ACHN (cell line): ENCODE measurements at places on chromosomes 2 and 18.

- no peak for DNase-seq
Observed at GRCh38 chr2:165692906-165693305, 101.1 kb downstream of the GALNT3 start.

DNA sequence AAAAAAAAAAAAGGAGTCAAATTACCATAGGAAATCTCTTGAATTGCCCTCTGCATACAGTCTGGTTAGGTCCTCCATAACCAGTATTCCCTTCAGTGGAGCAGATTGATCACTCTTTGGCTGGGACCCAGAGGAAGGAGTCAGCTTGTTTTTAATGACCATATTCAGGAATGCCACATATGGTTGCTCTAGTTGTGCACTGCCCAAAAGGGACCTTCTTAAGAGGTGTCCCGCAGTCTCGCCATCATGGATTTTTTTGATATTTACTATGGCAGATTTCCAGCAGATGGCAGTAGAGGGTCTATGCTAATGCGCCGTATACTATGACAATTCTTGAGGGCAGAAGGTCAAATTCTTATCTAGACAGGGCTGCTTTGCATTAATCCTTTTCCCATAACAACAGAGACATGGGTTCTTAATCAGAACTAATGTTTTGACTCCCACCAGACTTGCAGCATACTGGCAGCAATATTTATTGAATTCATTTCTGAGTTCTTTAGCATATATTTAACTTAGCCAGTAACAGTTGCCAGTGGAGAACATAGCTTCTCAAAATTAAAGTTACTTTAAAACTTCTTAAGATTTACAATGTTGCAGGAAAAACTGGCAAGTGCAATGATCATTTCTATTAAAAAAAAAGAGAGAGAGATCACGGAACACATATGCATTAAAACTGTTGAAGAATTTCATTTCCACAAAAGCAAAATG is 31.8 kb upstream of the INPP4A start:
- DNase-seq, result peak; percentile 77

DNA sequence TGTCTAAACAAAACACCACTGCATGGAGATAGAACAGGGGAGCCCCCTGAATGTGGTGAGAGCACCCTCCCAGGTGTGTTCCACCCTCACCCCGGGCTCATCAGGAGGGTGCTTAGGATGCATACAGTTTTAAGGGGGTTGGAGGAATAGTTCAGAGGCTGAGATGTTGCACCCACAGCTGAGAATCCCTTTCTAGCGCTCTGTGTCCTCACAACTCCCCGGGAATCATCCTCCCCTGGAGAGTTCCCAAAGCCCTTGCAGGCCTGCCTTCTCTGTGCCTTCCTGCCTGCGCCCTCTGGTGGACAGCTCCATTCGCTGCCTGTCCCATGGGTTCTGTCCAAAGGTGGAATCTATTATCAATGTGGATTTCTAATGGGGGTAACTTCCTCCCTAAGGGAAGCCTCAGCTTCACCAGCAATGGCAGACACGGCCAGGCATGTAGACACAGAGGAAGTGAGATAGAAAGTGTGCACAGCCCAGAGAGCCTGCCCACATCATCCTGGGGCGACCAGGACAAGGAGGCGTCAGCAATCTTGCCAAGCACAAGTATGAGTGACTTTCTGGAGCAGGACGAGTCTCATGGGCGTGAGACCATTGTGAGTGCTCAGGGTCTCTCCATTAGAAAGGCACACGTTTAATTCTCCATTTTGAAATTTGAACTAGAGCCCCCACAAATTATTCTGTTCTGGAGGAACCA is 1.2 kb upstream of the UGT1A5 start:
- peak; percentile 87 for DNase-seq

DNA sequence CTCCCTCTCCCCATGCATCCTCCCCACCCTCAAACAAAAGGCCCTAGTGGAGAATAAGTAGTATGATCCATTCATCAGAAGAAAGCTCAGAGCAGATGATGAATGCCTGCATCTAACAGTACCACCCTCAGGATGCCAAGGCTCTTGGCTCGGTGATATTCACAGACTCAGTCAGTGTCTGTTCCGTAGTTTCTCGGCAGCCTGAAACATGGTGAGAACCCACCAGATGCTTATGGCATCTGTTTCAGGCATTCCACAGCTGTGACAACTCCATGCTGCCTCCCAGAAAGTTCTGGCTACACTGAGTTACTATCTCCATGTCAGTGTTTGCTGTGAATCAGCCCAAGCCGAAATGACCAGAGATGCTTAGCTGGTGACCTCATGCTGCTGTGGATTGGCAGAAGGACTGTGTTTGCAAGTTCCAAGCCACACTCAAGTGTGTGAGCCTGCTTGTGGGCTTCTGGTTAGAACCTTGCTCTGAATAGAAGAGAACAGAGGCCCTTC is 83.9 kb downstream of the WDSUB1 start:
- peak; percentile 66 for DNase-seq

DNA sequence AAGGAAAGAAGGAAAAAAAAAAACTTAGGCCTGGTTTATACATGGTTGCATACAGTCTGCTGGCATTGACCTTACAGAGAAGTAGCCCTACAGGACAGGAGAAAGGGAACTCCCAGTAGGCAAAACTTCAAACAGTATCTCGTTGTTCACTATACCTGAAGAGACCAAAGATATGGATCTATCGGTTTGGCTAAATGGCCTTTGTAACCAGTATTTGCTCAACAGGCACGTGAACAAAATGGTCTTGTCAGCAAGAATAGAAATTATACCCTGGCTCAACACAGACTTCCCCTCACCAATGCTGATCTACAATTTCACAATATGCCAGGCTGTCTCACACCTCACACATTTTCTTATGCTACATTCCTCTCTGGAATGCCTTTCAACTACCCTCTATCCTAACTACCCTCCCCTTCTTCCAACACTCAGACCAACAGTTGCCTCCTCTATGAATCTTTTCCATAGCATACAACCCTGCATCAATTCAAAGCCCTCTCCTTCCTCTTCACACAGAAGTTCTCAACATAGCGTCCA is 13.7 kb downstream of the HYCC2 start:
- DNase-seq, result no peak

- no peak for DNase-seq
Observed at GRCh38 chr2:128316777-128317180, 1.9 kb downstream of the HS6ST1 start.

DNA sequence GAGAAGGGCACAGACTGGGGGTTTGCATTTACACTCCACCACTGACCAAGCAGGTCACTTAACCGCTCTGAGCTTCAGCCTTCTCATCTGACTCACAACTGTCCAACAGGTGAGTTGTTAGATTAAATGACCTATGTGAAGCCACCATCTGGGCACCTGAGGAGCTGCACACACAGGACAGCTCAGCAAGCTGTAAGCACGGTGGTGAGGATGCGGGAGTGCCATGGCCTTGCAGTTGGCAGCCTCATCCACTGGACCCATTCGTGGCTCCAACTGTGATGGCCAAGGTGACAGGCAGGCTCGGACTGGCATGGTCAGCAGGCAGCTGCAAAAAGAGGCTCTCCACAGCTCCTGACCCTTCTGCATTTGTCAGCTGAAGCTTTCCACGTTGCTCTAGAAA is 23.3 kb upstream of the AMMECR1L start:
- DNase-seq, result no peak

DNA sequence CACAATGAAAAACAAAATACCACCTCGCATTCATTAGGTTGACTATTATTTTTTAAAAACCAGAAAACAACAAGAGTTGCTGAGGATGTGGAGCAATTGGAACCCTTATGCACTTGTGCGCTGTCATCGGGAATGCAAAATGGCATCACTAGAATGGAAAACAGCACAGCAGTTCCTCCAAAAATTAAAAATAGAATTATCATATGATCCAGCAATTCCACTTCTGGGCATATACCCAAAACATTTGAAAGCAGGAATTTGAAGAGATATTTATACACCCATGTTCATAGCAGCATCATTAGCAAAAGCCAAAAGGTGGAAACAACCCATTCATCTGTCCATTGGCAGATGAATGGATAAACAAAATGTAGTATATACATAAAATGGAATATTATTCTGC is 11.9 kb upstream of the NMUR1 start:
- DNase-seq, result no peak

DNA sequence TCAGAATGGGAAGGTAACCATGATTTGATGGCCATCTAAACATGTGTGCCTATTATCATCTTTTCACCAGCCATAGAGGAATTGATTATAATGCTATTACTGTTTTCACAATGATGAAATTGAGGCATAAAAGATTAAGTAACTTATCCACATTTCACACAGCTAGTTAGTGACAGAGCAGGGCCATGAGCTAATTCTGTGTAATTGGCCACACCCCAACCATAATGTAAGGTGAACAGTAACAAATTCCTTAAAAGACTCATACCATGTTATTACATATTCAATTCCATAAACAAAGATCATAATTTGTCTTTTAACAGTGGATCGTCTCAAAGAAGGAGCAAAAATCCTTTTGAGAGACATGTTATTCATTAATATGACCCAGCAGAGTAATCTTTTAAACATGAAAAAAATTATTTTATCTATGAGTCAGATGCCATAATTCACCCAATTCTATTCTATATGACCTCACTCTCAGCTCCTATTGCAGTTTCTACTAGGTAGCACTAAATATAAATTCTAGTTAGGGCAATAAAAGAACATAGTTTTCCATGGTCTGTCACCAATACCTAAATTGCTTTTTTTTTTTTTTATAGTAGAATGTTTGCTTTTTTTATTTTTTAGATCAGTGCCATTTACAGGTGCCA is 475.8 kb upstream of the SLC39A10 start:
- DNase-seq, result no peak

DNA sequence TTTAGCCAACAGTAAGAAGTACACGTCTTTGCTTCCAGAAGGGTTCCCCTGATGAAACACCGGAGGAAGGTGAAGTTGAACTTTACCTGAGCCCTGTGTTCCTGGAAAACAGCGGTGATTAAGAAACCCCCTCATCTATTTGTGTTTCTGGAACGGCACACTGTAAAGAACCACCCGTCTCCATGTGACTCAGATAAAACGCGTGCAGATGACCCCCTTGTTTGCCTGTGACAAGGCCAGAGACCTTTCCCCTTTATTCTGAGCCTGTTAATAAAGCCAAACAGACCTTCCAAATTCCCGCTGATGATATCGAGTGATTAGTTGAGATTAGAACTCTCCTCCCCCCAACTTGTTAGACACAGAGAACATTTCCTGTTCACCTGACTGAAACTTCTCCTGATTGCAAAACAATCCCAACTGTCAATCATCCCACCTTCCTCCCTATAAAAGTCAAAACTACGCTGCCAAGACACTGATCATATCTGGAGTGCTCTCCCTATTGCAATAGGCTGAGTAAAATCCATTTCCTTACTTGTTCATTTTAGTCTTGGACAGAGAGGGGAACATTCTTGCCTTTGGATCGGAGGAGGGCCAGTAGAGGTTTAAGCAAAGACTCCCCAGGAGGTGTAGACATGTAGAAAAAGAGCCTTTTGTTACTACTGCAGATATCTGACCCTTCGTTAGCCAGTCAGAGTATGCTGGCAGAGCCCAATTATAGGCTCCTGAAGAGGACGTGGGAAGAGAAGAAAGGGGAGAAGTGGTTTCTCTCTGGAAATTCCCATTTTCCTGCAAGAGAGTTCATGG is 914 bp upstream of the IWS1 start:
- peak; percentile 6 for DNase-seq

- DNase-seq, result no peak
Observed at GRCh38 chr18:54251606-54252390, 17.5 kb upstream of the POLI start.

GRCh38 chr2:97706112-97706511 is 7.3 kb upstream of the ZAP70 start:
- no peak for DNase-seq

DNA sequence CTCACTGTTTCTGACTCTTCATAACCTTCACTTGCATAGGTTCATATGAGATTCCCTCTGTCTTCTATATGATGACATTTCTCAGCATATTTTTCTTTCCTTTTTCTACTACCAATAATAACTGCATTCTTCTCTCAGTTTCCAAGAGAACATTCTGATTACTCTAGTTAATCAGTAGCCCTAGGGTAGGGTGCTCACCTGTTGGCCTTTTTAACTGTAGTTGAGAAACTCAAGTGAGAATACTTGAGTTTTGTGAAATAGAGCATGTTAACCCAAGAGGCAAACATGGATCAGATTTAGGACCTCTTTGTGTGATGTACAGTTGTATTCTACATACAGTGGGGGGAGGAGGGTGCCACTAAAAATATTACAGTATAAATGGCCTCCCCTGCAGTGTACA is 308.0 kb downstream of the CMPK2 start:
- DNase-seq, result no peak

GRCh38 chr18:71011389-71011788 is 722.5 kb downstream of the SOCS6 start:
- no peak for DNase-seq

- DNase-seq, result no peak
Observed at GRCh38 chr2:6352247-6352646, 513.5 kb downstream of the CMPK2 start.

DNA sequence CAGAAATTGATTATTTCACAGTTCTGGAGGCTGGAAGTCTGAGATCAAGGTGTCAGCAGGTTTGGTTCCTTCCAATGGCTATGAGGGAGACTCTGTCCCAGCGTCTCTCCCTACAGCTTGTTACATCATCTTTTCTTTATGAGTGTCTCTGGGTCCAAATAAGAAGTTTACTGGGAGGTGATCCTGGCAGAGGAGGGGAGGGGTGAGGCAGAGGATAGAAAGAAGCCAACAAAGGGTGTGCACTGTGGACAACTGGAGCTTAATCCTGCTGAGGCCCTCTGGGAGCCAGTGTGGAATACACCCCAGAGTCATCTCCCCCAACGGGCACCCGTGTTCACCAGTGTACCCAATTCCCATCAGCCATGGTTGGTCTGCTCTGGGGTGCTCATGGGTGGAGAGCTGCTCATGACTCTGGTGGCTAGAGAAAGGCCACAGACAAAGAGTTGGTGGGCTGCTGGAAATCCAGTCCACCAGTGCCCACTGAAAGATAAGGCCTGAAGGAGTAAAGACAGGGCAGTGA is 57.5 kb upstream of the CTLA4 start:
- no peak for DNase-seq
